ENCODE measurements at places on chromosomes 4 and X.

GRCh38 chr4:103757631-103758030 is 37.8 kb upstream of the TACR3 start:
- ATAC-seq, result no peak

DNA sequence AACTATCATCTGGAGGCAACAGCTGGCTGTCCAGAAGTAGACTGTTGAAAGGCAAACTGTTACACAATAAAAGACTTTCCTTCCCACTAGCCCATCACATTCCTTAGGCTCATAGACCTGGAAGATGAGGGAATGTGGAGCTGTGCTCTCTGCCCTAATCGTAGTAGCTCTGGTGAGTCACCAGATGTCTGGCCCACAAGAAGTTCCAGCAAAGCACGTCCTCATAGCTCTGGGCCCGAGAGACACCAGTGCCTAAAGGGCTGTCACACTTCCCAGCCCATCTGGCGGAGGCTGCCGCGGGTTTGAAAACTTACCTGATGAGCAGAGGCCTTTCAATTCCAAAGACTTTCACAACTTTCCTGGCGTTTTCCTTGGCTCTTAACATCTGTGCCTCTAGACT is 81.7 kb upstream of the STOX2 start:
- peak; percentile 85 for ATAC-seq

GRCh38 chr4:146370841-146371240 is 150.9 kb downstream of the SLC10A7 start:
- ATAC-seq, result no peak

- ATAC-seq, result no peak
Measured at GRCh38 chr4:154778264-154778663, 2.8 kb upstream of the RBM46 start.

DNA sequence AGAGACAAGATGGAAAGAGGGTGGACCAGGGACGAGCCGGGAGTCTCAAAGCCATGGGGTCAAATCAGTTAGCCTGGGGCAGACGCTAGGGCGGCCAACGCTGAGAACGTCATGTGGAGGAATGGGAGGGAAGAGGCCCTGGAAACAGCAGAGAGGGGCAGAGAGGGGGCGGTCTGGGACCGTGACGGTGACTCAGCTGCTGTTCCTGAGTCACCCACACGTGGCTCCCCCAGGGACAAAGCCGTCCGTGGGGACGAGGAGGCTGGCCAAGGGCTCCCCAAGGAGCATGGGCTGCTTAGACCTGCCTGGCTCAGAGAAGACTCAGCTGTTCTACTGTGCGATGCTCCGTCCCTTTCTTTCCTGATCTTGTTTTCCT is 108.4 kb upstream of the LRPAP1 start:
- no peak for ATAC-seq

- no peak for ATAC-seq
Measured at GRCh38 chr4:47195706-47196105, 164.3 kb downstream of the GABRB1 start.

- ATAC-seq, result no peak
Measured at GRCh38 chr4:158129694-158130093, 43.1 kb downstream of the GASK1B start.

DNA sequence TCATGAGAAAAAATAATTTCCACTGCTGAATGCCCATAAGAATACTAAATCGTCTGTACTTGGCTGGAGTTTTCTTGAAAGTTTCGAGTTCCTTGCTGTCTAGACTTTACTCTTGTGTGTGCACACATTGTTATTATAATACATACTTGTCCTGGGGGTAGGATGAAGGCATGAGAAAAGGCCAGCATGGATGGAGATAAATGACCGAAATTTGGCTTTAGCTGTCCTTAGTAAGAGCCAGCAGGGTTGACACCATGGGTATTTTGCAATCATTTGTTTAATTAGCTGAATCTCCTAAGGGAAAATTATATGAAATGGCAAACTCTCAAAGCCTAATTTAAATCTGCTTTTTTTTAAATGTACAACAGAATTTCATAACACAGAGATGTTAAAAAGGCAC is 641.6 kb downstream of the ADGRL3 start:
- ATAC-seq, result no peak

- no peak for ATAC-seq
Measured at GRCh38 chrX:129233786-129234185, 289.5 kb downstream of the SMARCA1 start.

GRCh38 chr4:117164338-117164737 is 79.0 kb upstream of the TRAM1L1 start:
- no peak for ATAC-seq

DNA sequence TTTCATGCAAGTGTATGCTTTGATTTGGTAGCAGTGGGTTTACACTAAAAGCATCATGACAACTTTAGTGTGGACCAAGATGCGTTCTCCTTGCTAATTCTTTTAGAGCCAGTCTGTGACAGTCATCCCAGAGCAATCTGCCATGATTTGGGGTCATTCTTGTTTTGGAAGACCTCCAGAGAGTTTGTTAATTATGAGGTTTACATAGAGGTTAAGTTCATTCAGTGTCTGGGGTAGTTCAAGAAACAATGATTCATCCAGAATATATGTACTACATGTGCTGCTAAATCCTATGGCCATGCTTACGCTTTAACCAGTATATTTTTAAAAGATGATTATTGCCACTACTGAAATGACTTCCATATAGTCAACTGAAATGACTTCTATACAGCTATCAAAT is 328.5 kb upstream of the AGA start:
- ATAC-seq, result no peak

DNA sequence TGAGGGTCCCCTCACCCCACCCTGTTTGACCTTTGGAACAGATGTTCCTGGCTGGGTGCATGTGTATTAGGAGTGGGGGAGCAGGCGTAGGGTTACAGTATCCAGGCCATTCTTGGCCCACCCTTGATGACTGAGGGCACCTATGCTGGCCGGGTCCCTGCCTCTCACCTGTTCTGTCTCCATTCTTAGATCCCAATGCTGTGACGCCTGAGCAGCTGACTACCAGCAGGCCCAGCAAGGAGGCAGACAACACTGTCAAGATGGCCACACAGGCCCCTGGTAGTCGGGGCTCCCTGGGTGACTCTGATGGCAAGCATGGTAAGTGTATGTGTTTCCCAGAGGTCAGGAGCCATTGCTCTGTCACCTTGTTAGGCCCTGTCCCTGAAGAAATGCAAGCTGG is 10.9 kb downstream of the EFNB1 start:
- no peak for ATAC-seq

GRCh38 chrX:130108647-130109428 is 1.5 kb downstream of the ELF4 start:
- ATAC-seq, result peak; percentile 37

DNA sequence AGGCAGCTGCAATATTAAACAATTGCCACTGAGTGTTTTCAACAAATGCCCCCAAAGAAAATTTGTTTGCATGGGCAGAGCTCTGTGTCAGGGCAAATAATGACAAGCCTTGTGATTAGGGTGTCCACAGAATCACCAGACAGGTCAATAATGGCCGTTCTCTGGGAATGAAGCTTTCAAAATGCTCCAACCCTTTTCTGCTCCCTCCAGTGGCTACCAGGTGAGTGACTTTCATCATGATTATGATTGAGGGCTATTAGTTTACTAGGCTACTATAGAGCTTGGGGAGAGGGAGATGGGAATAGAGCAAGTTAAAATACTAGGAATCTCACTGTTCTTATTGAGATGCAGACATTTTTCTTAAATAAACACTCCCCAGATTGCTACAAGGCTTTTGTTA is 23.5 kb downstream of the IRS4 start:
- no peak for ATAC-seq

DNA sequence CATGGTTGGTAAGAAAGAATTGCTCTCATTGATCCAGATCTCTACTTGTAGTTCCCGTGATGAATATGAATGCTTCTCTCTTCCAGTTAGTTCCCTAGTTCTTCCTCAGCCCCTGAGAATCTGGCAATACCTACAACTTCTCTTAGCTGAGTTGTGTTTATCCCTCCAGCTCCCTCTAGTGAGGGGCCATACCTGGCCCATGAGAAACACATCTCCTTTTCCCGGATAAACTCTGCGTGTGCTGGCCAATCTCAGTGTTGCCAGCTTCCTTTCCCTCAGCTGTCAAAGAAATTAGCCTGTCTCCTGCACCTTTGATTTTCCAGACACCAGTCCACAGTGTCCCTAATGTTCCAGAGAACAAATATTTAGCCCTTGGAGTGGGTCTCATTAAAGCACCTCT is 5.7 kb downstream of the CBLL2 start:
- no peak for ATAC-seq

- ATAC-seq, result peak; percentile 63
Measured at GRCh38 chr4:73021634-73022033, 47.9 kb downstream of the COX18 start.

DNA sequence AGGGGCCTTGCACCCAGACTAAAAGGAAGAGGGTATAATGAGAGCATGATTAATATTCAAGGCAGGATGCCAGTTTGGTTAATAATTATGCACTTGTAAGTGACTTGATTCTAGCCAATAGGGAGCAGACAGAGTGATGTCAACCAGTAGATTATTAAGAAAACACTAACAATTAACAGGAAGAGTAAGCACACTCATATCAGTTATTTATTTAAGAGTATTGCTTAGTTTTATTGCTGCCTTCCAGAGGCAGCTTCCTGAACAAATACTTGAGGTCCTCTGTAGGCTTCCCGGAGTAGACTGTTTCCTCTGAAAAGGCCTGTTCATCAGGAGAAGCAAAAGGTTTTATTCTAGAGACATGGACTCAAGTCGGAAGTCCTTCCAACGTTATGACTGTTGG is 129.1 kb upstream of the AFF2 start:
- no peak for ATAC-seq

GRCh38 chr4:151012820-151013219 is 2.3 kb downstream of the LRBA start:
- ATAC-seq, result no peak

- ATAC-seq, result no peak
Measured at GRCh38 chr4:47065051-47065481, 33.7 kb downstream of the GABRB1 start.

DNA sequence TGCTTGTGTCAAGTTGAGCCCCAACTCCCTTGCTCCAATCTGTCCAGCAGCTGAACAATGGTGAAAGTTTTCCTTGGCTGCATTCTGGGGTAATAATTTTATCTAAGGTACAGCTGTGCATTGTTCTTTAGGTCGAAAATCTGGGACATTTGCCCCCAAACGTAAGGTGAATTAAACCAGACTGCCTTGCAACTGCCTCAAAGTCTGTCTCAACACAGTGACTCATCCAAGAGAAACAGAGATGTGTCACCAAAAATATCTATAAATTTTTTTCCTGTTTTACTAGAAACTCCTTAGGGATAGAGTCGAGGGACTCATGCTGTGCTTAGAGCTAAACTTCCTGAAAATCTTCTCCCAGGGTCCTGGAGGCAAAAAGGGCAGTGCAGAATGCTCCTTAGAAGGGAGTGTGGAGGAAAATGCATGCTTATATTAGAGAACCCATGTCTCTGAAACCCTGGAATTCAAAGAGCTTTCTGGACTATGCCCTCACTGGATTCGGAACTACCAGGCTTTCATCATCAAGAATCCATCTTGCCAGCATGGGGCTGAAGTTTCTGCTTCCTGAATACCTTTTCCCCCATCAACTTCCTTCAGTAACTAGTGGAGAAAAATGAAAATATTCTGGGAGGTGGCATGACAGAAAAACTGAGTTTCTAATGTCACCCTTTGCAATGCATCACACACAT is 115.7 kb downstream of the PALLD start:
- ATAC-seq, result no peak

DNA sequence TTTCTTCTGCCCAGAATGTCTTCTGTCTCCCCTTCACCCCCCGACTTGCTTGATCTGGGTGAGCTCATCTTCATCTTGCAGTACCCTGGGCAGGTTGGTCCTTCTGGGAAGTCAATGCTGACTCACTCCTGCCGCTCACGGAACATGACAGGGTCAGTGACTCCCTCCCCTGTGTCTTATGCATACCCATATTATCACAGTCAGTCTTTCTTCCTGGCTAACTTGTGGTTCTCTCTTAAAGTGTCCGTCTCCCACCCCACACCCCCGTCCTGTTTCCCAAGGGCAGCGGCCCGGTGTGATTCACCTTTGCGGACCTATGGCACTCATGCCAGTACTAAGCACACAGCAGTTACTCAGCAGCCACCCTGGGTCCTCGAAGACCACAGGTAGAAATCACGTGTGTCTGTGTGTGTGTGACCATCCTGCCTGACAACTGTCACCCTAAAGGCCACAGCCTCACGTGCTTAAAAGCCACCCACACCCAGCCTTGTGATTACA is 17.7 kb downstream of the IQSEC2 start:
- ATAC-seq, result peak; percentile 63

GRCh38 chr4:53576676-53577372 is 14.5 kb downstream of the LNX1 start:
- ATAC-seq, result no peak

DNA sequence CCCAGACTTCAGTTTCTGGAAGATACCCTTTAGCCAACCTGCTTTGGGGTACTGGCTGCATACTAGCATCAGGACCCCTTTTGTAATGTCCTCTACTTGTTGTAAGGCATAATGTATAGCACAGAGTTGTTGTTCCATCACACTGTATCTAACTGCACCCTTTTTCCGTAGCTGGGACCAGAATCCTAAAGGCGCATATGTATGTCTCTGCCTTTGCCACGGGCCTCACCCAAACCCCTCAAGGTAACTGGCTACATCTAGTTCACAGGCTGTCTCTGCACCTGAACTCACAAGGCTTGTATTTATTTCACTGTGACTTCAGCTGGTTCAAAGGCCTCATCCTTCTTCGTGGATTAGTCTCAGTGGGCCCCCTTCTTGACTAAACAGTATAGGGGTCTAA is 29.6 kb upstream of the NUDT6 start:
- no peak for ATAC-seq

DNA sequence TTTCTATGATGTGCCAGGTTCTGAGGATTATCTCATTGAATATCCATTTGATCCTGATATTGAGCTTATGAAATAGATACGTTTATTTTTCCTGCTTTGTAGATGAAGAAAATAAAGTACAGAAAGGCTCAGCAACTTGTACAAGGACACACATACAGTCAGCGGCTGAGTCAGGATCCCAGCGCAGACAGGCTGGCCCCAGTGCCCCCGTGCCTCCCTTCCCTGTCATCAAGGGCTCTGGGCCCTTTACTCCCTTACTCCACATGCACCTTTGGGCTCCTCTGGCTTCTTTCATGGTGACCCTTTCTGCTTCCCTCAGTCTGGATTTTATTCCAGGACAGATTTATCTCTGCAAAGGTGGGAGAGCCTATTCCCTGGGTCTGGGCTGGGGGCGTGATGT is 12.8 kb downstream of the RASL11B start:
- no peak for ATAC-seq

DNA sequence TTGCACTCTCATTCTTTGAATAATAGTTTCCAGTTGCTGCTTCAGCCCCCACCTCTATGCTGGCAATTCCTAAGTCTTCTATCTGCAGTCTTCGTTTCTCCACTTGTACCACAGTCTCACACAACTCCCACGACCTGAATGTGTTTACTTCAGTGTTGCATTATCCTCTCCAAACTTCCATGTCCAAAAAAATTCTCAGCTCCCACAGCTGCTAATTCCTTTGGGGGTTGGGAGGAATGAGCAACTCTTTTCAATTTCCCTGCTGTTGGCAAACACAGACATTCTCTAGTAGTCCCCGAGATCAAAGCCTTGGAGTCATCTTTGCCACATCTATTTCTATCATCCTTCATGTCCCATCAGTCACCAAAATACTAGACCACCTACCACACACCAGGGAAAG is 14.4 kb upstream of the CDS1 start:
- ATAC-seq, result no peak

Measured in esophagus mucosa (tissue), 1 donor.